Stimulated activated CD8-positive, alpha-beta memory T cell treated with anti-CD3 and anti-CD28 coated beads, Interleukin-7, amount 100 ng/mL, for 1 hour (primary cell): ENCODE measurements at places on chromosomes 5 and 9.

DNA sequence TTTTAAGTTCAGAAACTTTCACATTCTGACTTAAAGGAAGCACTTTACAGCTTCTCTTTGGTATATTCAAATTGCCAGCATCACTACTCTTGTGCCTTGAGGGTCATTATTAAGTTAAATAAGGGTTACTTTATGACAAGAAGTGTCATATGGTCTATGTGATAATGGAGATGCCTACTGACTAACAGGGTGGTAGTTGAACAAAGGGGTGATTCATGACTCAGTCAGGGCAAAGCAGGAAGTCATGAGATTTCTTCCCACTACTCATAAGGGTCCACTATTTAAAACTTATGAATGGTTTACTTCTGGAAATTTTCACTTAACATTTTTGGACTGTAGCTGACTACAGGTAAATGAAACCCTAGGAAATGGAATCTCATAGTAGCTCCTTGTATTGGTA is 938.3 kb upstream of the PTPRD start:
- no peak for DNase-seq

- DNase-seq = no peak
Observed at GRCh38 chr9:131918481-131918880, 161.2 kb downstream of the MED27 start.

DNA sequence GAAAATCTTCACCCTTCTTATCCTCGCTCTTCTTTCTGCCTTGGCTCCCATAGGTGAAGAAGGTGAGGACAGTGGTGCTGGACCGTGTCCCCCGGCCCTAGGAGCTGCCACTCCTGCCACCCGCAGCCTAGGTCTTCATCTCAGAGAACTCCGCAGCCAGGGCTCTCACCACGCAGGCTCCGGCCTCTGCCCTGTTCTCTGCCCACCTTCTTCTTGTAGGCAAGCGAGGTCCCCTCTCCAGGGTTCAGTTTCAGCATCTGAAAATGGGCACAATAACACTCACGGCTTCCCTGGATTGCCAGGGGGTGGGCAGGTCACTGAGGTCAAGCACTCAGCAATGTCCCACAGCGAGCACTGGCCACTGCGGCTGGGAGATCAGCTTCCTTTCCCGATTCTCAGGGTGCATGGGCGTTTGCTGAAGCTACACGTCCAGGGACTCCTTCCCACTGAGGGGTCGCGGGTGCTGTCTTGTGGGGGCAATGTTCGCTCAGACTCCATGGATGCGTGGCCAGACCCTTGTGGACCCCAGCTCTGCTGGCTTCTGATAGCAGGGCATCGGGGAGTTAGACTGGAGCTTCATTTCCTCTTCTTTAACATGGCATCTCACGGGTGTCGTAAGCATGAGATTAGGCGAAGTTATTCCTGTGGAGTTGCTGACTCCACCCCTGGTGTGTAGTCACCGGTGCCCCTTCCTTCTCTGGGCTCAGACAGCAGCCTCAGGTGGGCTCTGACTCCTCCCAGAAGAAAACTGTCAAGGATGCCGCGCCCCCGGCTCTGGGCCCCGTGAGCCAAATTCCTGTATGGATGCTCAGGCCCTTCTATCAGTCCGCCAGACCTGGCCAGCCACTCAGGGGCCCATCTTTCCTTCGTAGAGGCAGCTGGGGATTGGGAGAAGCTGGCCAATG is 145.1 kb upstream of the IRX2 start:
- no peak for DNase-seq

- DNase-seq = no peak
Observed at GRCh38 chr9:134548185-134548584, 93.4 kb upstream of the COL5A1 start.

- no peak for DNase-seq
Observed at GRCh38 chr9:89455356-89455824, 42.5 kb downstream of the SEMA4D start.

GRCh38 chr5:177312649-177313181 is 1.0 kb upstream of the MXD3 start:
- DNase-seq = no peak

GRCh38 chr9:76298521-76299144 is 95.6 kb downstream of the RFK start:
- DNase-seq = no peak

DNA sequence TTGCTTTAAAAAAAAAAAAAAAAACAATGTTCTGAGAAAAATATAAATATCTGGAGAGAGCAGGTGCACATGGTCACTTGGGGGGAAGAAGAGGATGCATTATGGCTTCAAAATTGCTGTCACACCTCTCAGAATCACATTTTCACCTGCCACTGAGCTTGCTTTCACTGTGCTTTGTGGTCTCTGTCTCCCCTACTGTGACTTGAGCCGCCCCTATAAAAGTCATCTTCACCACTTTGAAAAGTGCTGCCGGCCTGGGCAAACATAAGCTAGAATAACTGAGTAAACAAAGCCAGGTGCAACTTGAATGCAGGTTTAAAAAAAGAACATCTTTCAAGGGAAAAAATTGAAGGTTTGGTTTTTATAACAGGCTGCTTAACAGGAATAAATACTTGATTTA is 368.1 kb upstream of the GRIA1 start:
- DNase-seq = no peak

GRCh38 chr5:42624912-42625311 is 131.7 kb upstream of the CCDC152 start:
- DNase-seq = no peak

DNA sequence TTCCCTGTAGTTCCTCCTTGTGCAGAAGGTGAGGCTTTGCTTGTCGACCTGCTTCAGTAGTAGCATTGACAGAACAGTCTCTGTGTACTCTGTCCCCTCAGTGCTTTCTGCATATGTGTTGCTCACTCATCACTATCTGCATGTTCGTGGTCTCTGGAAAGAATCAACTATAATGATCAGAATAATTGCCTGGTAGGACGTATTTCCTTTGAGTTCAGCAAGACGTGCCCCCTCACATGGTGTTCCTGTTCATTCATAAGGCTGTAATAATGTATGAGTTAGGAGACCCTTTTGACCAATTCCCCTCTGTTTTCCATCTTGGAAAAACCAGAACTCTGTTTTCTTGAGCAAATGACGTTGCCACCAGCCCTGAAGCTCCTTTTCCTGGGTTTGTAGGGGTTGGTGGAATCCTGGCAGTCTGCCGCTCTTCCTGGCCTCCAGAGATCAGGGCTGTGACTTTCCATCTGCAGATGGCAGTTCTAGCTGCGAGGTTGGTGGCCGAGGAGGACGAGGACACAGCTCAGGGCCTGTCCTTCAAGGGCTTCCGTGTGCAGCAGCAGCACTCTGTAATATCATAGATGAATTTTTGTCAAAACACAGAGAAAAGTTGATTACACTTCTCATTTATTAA is 61.9 kb downstream of the EXOSC2 start:
- no peak for DNase-seq

DNA sequence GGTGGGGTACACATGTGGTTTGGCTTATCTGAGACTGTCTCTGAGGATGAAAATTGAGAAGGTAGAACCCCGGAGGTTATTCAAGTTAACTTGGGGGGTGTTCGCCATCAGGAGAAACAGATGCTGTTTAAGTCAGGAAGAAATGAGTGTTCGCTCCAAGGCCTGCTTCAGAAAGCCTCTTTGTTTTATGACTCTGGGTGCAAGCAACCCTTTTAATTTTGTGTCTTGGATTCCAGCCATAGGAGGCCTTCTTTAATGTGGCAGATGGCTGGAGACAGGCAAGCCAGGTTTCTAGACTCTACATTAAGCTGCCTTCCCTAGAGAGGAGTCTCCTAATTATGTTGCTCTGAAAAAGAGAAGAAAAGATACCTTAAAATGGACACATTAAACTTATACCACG is 4.2 kb upstream of the SMAD5 start:
- no peak for DNase-seq

DNA sequence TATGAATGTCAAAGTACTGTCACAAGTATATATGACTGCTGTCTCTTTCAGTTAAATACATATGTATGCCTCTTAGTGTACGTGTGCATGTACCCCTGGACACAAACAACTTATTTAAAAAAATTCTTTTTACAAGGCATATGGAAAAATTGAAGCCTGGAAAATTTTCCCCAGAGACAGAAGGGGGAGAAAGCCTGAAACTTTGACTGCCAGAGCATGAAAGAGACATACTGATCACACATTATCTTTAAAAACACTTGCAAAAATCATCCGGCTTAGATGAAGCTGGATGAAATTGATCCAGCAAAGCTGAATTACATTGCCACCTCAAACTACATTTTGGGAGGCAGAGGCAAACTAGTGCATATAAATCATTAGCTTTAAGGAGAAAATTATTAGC is 88.0 kb upstream of the NFIB start:
- DNase-seq = no peak

- DNase-seq = no peak
Observed at GRCh38 chr9:6367128-6367890, 39.1 kb downstream of the TPD52L3 start.

- no peak for DNase-seq
Observed at GRCh38 chr5:160514866-160515265, 93.2 kb downstream of the PTTG1 start.

- DNase-seq = no peak
Observed at GRCh38 chr9:95116002-95116807, 201.3 kb downstream of the FANCC start.

GRCh38 chr5:75536694-75537360 is 25.1 kb downstream of the POLK start:
- no peak for DNase-seq

DNA sequence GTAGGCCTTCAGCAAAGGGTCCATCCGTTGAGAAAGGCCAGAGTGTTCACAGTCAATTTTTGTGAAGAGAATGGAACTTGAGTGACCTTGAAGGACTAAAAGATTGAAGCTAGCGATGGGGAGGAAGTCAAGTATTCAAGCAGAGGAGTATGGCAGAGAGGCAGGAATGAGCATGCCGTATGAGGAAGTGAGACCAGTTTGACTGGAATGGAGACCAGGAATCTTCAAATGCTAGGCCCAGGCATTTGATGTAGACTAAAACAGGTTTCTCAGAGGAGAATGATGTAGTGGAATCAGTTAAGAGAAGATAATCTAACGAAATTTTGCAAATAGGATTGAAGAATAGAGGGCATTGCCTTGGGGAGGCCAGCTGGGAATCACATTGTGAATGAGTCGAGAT is 90.4 kb upstream of the SEMA6A start:
- DNase-seq = no peak

GRCh38 chr5:68949256-68949655 is 144.6 kb upstream of the SLC30A5 start:
- DNase-seq = no peak

DNA sequence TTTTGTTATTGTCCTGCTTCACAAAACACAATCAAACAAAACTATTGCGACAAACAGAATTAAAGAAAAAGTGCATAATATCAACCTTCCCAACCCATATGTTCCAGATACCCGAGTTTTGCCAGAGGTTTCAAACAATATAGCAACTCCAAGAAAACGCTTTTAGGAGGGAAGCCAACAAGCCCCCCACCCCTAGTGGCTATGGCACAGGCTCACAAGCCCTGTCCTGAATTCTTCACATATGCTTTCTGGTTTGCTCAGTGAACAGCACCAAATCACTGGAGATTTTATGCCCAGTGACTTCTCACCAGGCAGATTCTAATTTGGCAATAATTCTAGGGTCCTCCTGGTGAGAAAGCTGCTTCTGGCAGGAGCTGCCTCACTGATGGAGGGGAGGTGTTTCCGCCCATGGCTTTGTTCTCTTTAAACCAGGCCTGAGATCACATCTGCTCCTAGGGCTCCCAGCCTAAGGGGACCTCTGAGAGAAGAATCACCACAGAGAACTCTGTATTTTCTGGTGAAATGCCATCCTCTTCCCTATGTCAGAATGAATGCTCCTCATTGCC is 1982.4 kb downstream of the EFNA5 start:
- no peak for DNase-seq

GRCh38 chr5:178998441-178998840 is 3.3 kb upstream of the GRM6 start:
- DNase-seq = no peak

DNA sequence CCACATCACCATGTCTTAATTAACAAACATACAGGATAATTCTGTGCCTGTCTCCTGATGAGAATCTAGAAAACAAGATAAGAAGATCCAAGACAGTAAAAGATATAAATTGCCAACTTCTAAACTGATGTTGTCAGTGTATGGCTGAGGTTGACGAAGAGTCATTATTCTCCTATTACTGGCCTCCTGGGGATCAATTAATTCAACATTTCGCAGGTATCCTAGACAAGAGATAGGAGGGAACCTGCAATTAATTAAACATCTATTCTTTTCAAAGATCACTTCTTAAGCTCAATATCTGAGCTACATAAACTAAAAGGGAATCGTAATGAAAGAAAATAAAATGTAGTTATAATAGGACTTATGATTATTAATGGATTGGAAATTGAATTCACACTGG is 232.0 kb upstream of the GRIA1 start:
- DNase-seq = no peak

DNA sequence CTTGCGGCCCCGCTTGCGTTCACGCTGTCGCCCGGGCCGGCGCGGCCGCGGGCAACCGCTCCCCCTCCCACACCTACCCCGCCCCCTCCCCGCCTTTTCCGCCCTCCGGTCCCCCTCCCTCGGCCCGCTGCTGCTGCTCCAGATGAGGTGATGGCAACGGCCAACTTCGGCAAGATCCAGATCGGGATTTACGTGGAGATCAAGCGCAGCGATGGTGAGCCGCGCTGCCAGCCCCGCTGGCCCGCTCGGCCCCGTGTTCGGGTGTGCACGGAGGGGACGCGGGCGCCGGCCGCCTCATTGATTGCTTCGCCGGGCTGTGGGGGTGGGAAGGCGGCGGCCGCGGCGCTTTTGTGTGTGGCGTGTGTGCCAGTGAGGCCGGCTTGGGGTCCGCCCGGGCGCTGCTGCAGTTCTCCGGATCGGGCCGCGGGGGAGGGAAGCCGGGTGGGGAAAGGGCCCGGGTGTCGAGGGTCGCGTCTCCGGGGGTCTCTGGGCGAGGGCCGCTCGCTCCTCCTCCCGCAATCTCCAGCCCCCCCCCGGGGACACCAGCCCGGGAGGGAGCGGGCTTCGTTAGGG is 403 bp downstream of the KIF2A start:
- peak; percentile 4 for DNase-seq

DNA sequence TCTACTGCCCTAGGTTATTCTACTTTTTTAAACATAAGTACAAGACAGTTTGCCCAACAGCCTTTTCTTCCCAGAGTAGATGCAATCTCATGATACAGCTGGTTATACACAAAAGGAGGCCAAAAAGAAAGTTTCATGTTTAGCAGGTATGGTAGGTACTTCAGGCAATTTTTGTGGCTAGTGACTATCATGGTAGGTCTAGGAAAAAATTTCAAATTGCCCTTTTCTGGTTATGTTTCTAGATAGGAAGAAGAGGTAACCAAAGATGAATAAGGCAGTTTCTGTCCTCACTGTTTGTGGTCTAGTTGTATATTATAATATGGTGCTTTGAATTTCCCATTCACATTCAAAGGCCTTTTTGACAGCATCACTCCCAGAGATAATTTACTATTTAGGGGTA is 19.7 kb downstream of the MEGF9 start:
- DNase-seq = no peak
